ENCODE measurements at places on chromosomes 1 and 21.
A peak's percentile ranks its signal among the peaks of the same experiment; 100 is the strongest.

- no peak for DNase-seq
Measured at GRCh38 chr1:21622466-21623315, 46.5 kb downstream of the RAP1GAP start.

- peak; percentile 79 for DNase-seq
Measured at GRCh38 chr1:23548704-23549143, 10.6 kb downstream of the ID3 start.

DNA sequence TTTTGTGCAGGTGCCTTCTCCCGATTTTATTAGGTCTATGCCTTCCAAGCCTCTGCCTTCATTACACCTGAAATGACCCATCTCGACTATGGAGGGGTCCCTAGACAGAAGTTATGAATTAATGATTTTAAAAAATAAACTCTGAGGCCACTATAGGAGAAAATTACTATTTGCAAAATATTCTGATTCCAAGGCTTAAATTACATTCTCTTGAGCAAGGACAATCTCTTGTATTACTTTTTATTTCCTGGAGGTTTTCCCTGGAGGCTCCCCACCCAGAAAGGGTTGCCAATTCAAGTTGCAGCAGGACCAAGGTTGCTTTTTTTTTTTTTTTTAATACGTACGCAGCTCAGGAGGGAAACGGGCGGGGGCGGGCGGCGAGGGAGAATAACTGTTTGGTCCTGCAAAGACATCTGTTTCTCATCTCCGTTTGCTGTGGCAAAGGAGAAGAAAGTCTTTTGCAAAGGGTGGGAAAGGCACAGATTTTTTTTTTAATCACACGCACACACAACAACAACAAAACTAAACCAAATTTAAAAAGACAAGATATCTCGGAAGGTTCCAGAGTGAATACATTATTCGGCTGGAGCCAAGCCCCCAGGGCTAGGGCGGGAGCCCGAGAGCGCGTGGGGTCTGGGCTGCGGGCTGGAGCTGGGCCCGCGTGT is 618 bp upstream of the SERTAD4 start:
- peak; percentile 23 for DNase-seq

GRCh38 chr1:175864183-175864582 is 120.8 kb upstream of the TNR start:
- DNase-seq = no peak

DNA sequence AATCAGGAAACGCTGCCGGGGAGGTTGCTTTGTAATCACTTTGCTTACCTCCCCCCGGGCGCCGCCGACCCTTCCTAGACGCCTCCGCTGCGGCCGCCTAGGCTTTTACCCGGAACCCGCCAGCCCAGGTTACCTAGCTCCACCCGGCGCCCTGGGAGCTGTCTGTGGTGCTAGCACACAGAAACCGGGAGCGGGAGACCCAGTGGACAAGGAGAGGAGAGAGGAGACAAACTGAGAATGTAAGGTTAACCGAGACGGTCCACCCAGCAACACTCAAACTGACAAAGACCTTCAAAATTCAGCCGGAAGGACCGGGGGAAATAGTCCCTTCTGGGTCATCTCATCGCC is 9.8 kb downstream of the BARHL2 start:
- peak; percentile 39 for DNase-seq

DNA sequence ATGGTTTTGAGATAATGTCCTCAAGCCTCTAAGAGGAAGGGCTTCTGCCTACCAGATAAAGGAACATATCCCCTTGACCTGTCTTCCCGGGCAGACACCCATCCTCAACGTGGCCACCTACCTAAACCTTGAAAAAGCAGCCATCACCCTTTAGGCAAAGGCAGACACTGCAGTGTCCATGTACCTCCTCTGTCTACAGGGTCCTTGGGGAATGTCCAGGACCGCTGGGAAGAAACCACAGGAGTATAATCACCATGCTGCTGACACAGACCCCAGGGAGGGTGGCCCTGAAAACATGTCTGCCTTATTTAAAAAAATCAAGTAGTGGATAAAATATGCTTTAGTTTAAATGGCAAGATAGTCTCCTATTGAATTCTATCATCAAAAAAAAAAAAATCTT is 16.6 kb downstream of the BCAR3 start:
- peak; percentile 29 for DNase-seq

GRCh38 chr1:13893409-13893821 is 193.4 kb downstream of the PRDM2 start:
- DNase-seq = no peak

GRCh38 chr21:45539046-45539795 is 3.0 kb downstream of the SLC19A1 start:
- no peak for DNase-seq

DNA sequence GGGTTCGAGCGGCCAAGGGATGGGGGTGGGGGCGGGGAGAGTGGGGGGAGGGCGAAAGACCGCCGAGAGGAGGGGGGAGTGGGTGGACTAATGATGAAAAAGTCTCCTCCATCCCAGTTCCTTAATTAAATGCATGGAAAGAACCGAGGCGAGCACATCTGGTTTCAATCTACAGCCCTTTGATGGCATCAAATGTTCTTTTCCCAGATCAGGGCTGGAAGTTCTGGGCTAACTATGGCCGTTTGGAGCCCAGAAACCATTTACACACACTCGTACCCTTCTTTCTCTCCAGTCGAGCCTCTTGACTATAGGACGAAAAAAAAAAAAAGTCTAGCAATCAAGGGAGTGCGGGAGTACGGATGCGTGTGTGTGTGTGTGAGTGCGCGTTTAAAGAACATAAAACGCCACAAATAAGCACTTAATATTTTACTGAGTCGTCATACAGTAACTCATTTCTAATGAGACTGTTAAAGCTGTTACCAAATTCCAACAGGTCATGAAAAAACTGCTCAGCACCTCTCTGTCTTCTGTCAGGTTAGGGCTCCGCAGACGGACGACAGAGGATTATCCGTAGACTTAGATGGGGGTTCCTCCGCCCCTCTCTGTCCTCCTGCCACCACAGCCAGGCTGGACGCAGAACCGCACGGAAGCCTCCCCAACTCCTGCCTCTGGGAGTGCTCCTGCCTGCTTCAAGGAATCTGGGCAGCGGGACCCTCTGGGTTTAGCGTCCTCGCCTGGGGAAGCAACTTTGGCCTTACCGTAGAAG is 2.1 kb upstream of the PRRX1 start:
- peak; percentile 50 for DNase-seq

GRCh38 chr21:41188486-41189149 is 20.7 kb downstream of the BACE2 start:
- no peak for DNase-seq

GRCh38 chr21:43355266-43355924 is 71.5 kb downstream of the SIK1 start:
- DNase-seq = no peak

GRCh38 chr1:53737648-53738204 is 1.2 kb downstream of the GLIS1 start:
- DNase-seq = peak; percentile 18

GRCh38 chr21:24025101-24025500 is 1582.2 kb downstream of the MRPL39 start:
- no peak for DNase-seq

Measured in iris pigment epithelial cell (primary cell).